ENCODE measurements at places on chromosomes 5 and 9.

- DNase-seq: no peak
These were observed 32.0 kb downstream of the SPIN1 start for GRCh38 chr9:88420227-88420626.

DNA sequence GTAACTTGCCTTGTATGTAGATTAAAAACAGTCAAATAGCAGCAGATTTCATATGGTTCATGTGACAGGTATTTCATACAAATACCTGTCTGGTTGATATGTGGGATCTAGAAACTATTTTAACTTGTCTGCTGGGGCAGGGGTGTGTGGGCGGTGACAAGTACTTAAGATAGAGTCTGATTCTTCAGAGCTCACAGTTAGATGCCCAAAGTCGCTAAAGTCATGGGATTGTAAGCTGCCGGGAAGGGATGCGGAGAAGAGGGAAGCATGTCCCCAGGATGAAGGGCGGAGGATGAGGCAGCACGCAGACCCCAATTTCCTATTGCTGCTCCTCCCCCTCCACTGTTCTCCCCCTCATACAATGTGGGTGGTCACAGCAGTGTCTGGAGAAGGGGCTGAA is 13.3 kb downstream of the ANXA6 start:
- no peak for DNase-seq

DNA sequence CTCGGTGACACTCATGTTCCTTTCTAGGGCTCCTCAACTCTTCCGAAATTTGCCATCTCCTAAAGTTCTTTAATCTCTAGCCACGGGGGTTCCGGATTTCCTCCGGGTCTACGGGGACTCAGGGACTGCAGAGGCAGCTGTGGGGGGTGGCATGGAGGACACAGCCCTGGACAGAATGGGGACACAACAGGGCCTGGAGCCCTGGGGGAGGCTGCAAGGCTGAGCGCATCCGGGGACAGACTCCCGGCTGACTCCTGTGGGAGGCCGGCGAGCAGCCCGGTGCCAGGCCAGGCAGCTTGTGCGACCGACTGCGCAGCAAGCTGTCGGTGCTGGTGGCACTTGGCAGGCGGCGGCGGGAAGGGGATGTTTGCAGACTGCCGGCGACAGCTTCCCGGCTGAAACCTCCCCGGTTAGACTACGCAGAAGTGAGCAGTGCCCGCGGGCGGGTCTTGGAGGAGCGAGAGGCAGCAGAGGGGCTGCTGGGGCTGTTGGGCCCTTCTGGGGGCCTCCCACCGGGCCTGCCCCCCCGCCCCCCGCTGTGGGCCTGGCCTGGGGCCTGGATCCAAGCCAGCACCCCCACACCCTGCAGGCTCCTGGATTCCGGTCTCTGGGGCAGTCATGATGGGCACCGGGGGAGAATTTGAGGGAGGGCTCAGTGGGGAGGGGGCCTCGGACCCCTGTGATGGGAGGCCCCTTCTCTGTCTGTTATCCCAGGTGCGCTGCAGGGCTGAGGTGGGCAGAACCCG is 28.7 kb upstream of the UBAC1 start:
- DNase-seq: peak; percentile 42

- DNase-seq: no peak
These were observed 60.7 kb downstream of the NRG2 start for GRCh38 chr5:139982157-139982974.

DNA sequence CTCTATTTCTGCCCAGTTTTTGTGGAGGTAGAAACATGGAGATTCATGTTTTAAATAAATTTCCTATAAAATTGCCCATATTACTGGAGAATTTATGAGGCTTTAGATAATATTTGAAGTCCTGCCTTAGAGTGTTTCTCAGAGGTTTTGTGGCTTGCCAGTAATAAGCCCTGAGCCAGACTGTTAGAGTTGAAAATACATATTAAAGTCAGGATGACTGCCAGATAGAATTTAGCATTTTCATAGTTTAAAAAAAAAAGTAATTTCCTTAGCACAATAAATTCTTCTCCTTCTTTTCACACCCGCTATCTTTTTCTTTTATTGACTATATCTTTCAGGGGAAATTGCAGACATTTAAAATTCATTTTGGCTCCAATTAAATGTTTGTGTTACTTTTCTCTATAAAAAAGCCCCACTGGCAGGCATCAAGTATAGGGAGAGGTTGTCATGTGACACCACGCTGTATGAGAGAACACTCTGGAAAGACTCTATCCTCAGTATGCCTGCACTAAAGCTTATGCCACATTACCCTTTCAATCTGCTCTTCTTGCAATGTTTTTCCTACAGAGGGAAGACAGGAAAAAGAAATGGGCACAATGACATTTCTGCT is 135.2 kb downstream of the MPDZ start:
- DNase-seq: no peak

DNA sequence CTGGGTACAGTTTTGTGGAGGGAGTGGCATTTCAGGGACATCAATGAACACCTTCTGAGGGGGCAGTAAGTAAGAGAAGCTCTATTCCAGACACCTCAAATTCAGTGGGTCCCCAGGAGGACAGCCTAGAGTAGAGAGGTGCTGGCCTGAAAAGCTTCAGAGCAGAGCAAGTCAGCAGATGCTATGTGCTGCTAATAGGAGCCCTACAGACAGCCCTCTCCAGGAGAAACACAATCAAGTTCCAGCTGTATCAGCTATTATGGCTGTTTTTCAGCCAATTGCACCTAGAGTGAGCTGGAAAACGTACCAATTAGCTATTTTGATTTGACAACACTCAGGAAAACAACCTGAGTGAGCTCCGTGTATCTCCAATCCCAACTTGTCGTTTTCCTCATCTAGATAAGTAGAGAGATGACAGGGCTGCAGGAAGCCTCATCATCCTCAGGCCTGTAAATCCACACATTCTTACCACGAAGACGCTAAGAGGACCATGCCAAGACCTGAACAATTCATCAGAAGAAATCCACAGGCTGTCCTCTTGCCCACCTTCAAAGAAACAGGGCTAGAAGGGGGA is 104.9 kb downstream of the PIK3R1 start:
- DNase-seq: no peak

DNA sequence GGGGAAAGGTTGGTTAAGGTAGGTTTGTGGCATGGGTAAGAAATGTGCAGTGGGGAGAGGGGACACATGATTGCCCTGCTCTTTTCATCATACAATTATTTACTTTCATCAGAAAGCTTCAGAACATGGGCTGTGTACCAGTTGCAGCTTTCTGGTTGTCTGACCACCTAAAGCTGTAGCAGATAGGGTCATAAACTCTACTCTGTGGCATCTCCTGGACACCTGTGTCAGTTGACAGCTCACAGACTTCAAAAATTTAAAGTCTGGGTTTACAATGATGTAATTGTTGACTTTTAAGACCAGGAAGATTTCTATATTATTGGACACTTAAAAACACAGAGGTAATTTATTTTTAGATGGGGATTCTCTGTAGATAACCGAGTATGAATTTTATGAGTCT is 222.7 kb upstream of the PRR16 start:
- DNase-seq: no peak

- DNase-seq: no peak
These were observed 80.7 kb downstream of the HACD4 start for GRCh38 chr9:20950707-20951106.

- no peak for DNase-seq
These were observed 652.6 kb upstream of the WWC1 start for GRCh38 chr5:167638816-167639215.

GRCh38 chr5:34651791-34652190 is 4.3 kb upstream of the RAI14 start:
- DNase-seq: no peak

GRCh38 chr5:93425096-93425495 is 155.9 kb downstream of the NR2F1-AS1 start:
- no peak for DNase-seq

GRCh38 chr5:120449501-120449900 is 14.6 kb upstream of the PRR16 start:
- DNase-seq: no peak

- no peak for DNase-seq
These were observed 174.5 kb downstream of the FGF1 start for GRCh38 chr5:142511358-142511757.

- DNase-seq: no peak
These were observed 179.4 kb upstream of the TBCA start for GRCh38 chr5:77955577-77955976.

GRCh38 chr5:66993448-66993847 is 203.2 kb downstream of the CD180 start:
- DNase-seq: no peak

DNA sequence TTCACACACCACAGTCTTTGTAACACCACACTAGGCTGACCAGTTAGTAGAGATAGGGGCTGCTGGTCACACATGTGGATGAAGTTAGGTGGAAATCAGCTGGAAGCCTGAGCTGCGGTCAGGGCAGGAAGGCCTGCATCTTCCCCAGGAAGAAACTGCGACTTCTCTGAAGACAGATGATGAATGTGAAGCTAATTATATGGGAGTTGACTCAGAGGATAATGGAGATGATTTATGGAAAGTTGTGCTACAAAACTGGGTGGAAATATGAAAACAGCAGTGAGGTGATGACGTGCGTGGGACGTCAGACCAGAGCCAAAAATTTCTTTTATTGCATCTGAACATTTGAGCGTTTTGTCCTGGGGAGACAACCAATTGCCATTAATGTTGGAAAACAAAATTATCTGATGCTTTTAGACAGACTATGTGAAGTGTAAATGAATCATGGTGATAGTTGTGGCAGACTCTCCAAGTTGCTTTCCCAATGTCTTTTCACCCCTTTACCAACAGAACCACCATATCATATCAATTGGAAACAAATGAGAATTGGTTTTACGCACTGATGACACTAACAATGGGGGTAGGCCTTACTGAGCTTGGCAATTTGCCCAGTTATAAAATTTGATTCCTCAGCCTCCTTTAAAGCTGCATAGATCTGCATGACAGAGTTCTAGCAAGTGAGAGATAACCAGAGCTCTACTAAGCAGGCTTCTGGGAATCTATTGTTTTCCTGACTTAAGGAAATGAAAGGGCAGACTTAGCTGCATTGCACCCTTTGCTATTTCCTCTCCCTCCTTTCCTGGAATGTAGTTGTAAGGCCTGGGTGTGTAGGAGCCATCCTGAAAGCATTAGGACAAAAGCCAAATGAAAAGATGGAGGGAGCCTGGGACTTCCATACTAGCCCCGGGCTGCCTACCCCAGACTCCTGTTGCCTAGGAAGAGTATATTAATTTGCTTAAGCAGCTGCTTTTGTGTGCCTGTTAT is 84.0 kb downstream of the RAB3C start:
- no peak for DNase-seq

- no peak for DNase-seq
These were observed 225.0 kb downstream of the AOPEP start for GRCh38 chr9:94951324-94952135.

DNA sequence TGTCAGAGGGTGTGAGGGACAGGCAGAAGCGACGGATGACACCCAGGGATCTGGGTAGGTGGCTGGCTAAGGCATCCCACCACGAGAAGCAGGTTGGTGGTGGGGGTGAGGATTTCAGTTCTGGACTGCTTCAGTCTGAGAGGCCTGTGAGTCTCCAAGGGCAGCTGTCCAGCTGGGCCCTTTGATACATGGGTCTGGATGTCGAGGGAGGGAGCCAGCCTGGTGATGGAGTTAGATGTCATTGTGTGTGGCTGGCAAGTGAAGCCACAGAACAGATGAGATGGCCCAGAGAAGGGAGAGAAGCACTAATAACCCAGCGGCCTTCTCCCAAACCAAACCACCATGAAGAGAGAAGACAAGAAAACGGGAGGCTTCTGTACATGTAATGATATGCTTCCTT is 11.1 kb downstream of the MED27 start:
- no peak for DNase-seq

- DNase-seq: no peak
These were observed 78.9 kb downstream of the APBA1 start for GRCh38 chr9:69593301-69593700.

- DNase-seq: no peak
These were observed 136.0 kb upstream of the ADRA1B start for GRCh38 chr5:159780246-159780645.

- no peak for DNase-seq
These were observed 1.0 kb downstream of the ZDHHC11 start for GRCh38 chr5:849651-850301.

DNA sequence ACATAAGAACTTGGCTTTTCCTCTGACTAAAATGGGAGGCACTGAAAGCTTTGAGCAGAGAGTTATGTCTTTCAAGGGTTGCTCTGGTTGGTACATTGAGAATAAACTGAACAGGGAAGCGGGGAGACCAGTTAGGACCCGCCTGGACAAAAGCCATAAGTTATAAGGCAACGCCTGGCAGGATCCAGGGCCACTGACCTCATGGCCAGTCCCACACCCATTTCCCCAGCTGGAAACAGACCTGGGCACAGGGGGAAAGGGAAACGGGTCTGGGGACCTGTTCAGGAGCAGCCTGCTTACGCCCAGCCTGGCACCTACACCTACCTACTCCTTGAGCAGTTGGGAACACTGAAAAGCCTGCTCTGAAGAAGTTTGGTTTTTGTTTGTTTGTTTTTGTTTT is 1.3 kb downstream of the SPINK4 start:
- DNase-seq: no peak

- no peak for DNase-seq
These were observed 27.8 kb downstream of the BNIP1 start for GRCh38 chr5:173172166-173172565.

GRCh38 chr5:96459313-96460121 is 26.5 kb upstream of the PCSK1 start:
- no peak for DNase-seq

DNA sequence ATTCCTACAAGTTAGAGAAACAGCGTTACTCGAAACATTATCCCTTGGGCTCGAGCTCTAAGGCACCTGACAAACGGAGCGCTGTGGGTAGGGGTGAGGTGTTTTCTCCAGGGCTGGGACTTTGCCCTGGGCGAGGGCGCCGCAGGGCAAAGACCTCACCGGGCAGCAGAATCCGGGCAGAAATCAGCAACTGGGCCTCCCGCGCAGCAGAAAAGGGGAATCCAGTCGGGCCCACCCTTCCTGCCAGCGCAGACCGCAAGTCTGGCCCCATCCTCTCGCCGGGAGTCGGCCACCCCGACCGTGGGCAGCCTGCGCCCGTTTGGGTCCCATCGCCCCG is 430 bp upstream of the MSH3 start:
- DNase-seq: no peak

- no peak for DNase-seq
These were observed 158.1 kb upstream of the IER5L start for GRCh38 chr9:129336130-129336528.

GRCh38 chr9:112841261-112841660 is 49.4 kb downstream of the SLC46A2 start:
- DNase-seq: no peak
